ENCODE measurements at places on chromosomes 4 and X.
A peak's percentile ranks its signal among the peaks of the same experiment; 100 is the strongest.

DNA sequence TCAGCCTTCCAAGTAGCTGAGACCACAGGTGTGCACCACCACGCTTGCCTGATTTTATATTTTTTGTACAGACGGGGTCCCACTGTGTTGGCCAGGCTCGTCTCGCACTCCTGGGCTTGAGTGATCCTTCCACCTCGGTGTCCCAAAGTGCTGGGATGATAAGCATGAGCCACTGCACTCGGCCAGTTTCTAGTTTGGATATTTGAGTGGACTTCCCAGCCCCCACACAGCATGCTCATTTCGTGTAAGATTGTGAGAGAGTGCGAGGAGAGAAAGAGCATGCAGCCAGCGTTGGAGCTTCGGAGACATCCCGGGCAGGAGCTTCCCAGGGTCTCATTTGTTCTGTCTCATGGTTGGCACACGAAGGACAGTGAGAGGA lies 31.8 kb downstream of the ARSD start:
- H3K4me3 ChIP-seq: no peak overlapping the region
- H3K27me3 ChIP-seq: no peaks in the 10 kb centered on the region
- DNase-seq: no peak
- H3K36me3 ChIP-seq: no peaks in the 10 kb centered on the region
- peaks cover 8% of the 10 kb centered on the region for H3K4me1 ChIP-seq
- no peak overlapping the region for H3K27ac ChIP-seq

DNA sequence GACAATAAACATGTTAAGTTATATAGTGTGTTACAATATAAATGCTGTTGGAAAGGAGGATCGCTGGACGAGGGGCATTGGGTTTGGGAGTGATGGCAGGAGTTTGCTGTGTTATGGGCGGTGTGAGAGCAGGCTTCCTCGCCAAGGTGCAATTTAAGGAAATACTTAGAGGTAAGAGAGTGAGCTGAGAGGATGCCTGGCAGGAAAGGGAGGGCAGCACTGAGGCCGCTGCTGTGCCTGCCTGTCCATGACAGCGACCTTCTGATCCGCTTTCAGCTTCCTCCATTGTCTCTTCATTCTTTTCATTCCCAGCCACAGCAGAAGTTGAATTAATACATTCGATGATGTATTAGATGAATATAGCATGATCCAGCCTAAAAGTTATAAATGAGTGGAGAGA lies 41.2 kb upstream of the TBC1D14 start:
- H3K36me3 ChIP-seq: peaks cover 32% of the 10 kb centered on the region
- H3K27ac ChIP-seq: no peak overlapping the region
- H3K27me3 ChIP-seq: no peaks in the 10 kb centered on the region
- no peak overlapping the region for H3K4me3 ChIP-seq
- H3K4me1 ChIP-seq: no peaks in the 10 kb centered on the region

DNA sequence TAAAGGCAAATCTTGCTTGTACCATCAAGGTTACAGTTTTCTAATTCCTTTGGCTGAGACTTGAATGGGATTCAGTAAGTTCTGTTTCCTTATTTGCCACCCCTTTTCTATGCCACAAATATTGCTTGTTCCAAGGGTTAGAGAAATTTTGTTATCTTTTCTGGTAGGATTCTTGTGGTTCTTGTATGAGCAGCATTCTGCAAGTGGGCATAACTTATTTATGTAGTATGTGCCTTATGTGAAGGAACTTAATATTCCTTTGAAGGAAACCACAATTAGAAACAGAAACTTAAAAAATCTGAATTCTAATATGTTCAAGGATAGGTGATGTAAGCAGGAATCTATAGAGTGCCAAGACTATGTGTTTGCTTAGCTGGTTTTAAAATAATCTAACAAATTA lies 53.1 kb upstream of the TSPAN5 start:
- H3K4me1 ChIP-seq: no peaks in the 10 kb centered on the region
- no peaks in the 10 kb centered on the region for H3K27me3 ChIP-seq
- no peak overlapping the region for H3K4me3 ChIP-seq
- H3K27ac ChIP-seq: no peak overlapping the region

GRCh38 chr4:2340272-2341061 lies 78.0 kb downstream of the ZFYVE28 start:
- peaks cover 24% of the 10 kb centered on the region for H3K27me3 ChIP-seq
- H3K27ac ChIP-seq: no peak overlapping the region
- H3K4me1 ChIP-seq: no peaks in the 10 kb centered on the region

DNA sequence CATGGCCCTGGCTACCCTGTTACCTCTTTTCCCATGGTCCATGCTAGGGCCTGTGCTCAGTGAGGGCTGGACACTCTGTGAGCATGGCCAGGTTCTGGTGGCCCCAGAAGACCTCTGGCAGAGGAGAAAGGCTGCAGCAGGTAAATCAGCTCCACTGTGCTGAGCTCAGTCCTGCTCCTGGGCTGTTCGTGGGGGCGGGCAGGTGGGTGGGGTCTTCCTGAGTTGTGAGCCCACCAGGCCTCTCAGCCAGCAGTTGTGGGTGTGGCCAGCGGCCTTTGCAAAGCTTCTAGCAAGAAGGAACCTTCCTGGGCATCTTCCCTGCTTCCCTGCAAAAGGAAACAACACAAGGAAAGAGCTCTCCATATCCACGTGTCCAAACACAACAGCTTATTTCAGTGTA lies 85.3 kb upstream of the STX18 start:
- H3K4me3 ChIP-seq: no peak overlapping the region
- no peak for DNase-seq
- no peak overlapping the region for H3K27ac ChIP-seq
- no peaks in the 10 kb centered on the region for H3K27me3 ChIP-seq
- peaks cover 1% of the 10 kb centered on the region for H3K4me1 ChIP-seq
- no peaks in the 10 kb centered on the region for H3K36me3 ChIP-seq

GRCh38 chrX:109709129-109709631 lies 23.9 kb downstream of the ACSL4 start:
- no peaks in the 10 kb centered on the region for H3K27me3 ChIP-seq
- H3K4me1 ChIP-seq: peaks cover 4% of the 10 kb centered on the region
- H3K27ac ChIP-seq: peak overlapping the region; percentile 48

GRCh38 chr4:79292008-79292407 lies 33.9 kb downstream of the NAA11 start:
- DNase-seq: no peak
- H3K27ac ChIP-seq: no peak overlapping the region
- H3K4me3 ChIP-seq: no peak overlapping the region
- H3K27me3 ChIP-seq: no peaks in the 10 kb centered on the region
- H3K36me3 ChIP-seq: no peaks in the 10 kb centered on the region
- H3K4me1 ChIP-seq: no peaks in the 10 kb centered on the region

DNA sequence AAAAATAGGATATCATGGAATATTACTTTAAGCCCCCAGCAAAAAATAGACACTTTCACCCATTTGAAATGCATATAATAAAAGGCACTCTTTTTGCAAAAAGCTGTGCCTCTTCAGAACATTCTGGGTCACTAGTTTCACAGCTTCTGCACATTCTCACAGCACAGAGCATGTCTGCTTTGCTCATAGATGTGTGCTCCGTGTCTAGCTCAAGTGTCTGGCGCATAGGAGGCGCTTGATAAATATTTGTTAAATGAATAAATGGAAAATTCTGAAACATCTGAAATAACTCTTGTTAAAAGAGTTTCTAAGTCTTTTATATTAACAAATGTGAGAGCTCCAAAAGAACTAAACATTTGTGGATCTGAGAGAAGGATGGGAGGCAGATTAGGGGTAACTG lies 275.2 kb downstream of the PTTG2 start:
- DNase-seq: no peak
- H3K4me1 ChIP-seq: no peaks in the 10 kb centered on the region
- no peak overlapping the region for H3K4me3 ChIP-seq
- H3K27ac ChIP-seq: no peak overlapping the region
- H3K36me3 ChIP-seq: no peaks in the 10 kb centered on the region

DNA sequence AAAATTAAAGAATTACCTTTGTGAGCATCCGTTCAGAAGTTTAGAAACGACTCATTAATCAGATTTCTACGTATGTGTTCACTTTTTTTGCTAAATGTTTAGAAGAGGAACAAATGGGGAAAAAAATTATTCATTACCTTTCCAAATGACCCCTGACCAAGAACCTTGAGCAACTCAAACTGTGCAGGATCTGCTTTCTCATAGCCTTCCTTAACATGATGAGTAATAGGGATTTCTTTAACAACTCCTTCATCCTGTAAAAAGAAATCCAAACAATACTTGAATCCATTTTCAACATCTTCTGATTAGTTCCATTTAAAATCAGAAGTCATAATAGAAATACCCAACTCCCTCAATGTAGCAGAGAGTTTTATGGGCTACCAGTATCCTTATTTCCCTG lies 32.1 kb downstream of the RPS6KA6 start:
- peak; percentile 35 for DNase-seq
- H3K36me3 ChIP-seq: no peaks in the 10 kb centered on the region
- no peaks in the 10 kb centered on the region for H3K27me3 ChIP-seq

- H3K36me3 ChIP-seq: no peaks in the 10 kb centered on the region
- H3K4me3 ChIP-seq: no peak overlapping the region
- no peak for DNase-seq
- no peaks in the 10 kb centered on the region for H3K4me1 ChIP-seq
These were observed 878.8 kb downstream of the C4orf33 start for GRCh38 chr4:129974730-129975129.

DNA sequence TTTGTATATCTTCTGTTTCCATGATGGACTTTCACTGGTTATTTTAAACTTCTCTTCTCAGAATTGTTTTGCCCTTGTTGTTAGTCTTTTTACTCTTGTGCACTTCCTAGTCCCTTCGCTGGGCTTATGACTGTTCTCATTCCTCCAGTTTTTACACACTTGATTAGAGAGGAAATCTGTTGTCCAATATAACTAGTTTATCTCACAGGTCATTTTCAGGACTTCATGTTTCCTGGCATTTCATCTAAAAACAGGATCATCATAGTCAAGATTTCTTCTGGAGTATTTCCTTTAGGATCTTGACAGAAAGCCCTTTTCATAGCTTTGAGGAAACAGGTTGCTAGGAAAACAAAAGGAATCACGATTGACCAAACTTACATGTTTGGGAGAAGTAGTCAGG lies 3.0 kb downstream of the FNIP2 start:
- no peak overlapping the region for H3K27ac ChIP-seq
- peaks cover 6% of the 10 kb centered on the region for H3K4me1 ChIP-seq
- H3K4me3 ChIP-seq: no peak overlapping the region
- no peaks in the 10 kb centered on the region for H3K36me3 ChIP-seq

GRCh38 chr4:826508-827208 lies 729 bp upstream of the CPLX1 start:
- no peak for DNase-seq
- H3K36me3 ChIP-seq: no peaks in the 10 kb centered on the region
- H3K4me1 ChIP-seq: no peaks in the 10 kb centered on the region
